ENCODE measurements at places on chromosomes 1 and 21.

DNA sequence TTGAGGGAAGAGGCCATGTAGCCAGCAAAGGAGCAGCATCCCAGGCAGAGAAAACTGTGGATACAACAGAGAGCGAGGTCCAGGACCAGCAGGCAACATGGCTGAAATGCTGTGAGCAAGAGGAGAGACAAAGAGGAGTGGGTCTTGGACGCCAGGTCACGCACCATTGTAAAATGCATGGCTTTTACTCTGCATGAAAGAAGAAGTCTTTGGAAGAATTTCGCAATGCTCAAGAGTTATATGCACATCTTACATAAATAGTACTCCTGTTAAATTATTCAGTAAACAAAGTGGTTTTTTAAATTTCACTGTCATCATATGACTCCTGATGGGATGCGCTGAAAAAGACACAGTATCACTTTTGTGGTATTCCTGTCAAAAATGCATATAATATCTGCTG lies 3.5 kb downstream of the CD244 start:
- DNase-seq: no peak

DNA sequence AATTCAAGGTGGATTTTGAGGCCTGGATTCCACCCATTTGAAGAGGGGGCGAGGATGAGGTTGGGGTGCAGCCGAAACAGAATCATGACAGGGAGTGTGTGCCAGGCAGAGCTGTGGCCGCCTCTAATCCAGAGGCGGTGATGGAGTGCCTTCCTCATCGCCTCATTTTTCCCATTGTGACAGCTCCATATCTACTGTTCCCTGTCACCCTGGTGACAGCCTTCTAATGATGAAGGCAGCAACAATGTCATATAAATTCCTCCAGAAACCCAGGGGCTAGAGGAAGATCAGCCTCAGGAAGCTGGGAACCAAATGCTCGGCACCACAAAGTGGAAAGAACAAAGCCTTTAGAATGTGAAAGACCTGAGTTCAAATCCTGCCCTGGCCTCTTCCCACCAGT lies 42.0 kb downstream of the LRRN2 start:
- no peak for DNase-seq

DNA sequence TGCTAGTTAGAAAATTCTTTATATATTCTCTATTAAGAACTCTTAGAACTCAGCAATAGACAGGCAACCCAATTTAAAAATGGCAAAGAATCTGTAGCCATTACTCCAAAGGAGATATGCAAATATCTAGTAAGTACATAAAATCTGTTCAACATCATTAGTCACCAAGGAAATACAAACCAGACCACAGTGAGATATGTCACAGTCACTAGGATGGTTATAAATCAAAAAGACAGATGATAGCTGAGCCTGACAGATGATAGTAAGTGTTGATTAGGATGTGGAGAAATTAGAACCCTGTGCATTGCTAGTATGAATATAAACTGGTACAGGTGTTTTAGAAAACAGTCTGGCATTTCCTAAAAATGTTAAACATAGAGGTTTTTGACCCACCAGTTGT lies 26.6 kb downstream of the SRSF11 start:
- DNase-seq: no peak

DNA sequence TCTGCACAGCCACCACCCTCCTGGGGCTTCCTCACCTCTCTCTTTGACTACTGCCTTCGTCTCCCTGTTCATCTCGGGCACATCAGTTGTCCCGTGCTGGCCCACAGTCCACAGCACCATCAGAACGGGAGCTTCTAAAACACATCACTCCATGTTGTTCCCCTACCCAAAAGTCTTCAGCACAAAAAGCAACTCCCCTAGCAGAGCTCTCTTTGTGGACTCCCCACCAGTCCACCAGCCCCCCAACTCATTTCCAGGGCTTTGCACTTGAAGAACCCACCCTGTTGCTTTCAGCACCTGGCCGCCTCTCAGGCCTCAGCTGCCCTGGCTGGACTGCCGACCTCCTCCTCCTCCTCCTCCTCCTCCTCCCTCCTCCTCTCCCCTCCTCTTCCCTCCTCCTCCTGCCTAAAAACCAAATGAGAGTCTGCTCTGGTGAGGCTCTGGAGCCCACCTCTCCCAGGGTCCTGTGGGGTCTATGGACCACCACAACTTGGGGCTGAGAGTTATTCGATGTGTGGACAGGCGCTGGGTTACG lies 251.2 kb upstream of the VAMP3 start:
- DNase-seq: no peak

DNA sequence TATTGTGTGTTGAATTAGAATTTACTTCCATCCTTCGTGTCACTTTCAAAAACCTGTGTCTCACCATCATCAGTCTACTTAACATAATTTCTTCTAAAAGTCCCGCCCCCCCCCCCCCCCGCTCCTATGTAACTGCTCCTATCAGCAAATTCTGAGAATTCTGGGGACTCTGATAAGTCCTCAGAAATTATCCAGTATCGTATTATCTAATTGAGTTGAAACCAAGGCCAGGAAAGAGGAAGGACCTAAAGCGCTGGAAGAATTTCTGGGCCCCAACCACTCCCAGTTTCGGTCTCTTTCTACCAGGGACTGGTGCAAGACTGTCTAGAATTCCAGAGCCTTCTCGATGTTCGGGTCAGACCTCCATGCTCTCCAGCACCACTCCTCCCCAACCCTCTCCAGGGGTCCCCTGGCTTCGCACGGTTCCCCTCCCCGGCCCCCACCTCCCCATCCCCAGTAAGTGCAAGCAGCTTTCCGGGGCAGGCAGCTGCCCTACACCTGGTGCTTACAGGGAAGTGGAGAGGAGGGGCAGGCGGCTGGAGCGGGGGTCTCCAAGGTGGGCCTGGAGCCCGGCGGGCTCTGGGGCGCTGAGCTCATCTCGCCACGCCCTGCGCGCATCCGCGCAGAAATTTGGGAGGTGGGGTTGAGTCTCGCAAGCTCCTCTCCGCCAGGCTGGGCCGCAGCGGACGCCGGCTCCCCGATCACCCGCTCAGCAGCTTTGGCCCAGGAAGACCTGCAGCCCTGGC lies 16.0 kb upstream of the ZNF496 start:
- DNase-seq: peak; percentile 63

DNA sequence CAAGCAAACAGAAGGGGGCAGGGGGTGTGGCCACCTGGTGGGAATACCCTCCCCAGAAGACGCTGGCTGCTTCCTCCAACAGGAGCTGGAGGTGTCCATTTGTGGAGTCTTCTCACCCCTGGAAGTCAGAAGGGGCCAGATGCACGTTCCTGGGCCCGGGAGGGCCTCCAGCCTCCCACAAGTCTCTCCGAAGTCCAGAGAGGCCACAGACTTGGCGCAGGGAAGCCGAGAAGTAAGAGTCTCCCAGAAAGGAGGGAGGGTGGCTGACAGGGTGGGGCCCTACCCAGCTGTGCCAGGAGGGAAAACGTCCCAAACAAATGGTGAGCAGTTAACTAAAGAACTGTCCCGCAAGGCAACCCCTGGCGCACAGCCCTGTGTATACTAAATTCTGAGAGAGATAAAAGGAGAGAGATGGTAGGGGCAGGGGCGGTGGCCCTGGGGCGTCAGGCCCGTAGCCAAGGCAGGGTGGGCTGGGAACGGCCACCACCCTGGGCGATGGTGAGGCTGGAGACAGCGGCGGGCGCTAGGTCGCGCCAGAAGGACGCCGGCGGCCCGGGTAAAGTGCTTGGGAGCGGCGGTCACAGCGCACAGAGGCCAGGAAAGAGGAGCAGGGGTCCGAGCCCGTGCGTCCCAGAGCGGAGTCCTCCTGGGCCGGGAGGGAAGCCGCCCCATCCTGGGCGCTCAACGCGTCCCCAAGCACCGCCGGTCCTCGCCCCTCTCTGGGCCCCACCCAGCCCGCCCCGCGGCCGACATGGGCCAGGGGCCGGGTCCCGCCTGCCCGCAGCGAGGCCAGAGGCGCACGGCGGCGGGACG lies 1.2 kb downstream of the CHD5 start:
- DNase-seq: no peak

DNA sequence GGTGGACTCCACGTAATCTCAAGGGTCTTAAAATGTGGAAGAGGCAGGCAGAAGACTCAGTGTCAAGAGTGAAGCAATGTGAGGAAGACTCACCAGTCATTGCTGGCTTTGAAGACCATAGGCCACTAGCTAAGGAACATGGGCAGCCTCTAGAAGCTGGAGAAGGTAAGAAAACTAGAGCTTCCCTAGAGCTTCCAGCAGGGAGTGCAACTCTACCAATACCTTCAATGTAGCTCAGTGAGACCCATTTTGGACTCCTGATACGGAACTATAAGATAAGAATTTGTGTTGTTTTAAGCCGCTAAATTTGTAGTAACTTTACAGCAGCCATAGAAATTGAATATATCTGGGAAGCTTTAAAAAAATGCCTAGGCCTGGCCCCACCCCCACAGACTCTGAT lies 18.9 kb downstream of the METTL13 start:
- no peak for DNase-seq
